ENCODE measurements at places on chromosomes 11 and 22.

- DNase-seq = no peak
Observed at GRCh38 chr11:116336540-116336939, 436.2 kb downstream of the BUD13 start.

GRCh38 chr11:2298795-2299761 is 2.6 kb downstream of the C11orf21 start:
- DNase-seq = peak; percentile 81

DNA sequence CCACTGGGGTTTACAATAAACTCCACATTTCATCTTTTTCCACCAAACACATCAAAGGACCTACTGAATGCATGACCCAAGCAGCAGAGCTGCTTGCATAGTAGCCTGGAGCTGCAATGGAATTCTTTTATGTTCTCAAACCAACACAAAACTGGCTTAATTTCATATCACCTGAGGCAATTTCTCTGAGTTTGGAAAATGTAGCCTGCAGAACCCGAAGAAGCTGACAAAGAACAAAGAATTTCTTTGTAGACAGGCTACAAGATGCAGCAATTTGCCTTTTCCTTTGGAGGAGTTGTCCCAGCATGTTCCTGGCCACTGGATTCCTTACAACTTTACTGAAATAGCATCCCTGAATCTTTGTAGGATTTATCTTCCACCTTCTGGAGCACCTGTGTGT is 5.5 kb upstream of the TECTA start:
- no peak for DNase-seq

DNA sequence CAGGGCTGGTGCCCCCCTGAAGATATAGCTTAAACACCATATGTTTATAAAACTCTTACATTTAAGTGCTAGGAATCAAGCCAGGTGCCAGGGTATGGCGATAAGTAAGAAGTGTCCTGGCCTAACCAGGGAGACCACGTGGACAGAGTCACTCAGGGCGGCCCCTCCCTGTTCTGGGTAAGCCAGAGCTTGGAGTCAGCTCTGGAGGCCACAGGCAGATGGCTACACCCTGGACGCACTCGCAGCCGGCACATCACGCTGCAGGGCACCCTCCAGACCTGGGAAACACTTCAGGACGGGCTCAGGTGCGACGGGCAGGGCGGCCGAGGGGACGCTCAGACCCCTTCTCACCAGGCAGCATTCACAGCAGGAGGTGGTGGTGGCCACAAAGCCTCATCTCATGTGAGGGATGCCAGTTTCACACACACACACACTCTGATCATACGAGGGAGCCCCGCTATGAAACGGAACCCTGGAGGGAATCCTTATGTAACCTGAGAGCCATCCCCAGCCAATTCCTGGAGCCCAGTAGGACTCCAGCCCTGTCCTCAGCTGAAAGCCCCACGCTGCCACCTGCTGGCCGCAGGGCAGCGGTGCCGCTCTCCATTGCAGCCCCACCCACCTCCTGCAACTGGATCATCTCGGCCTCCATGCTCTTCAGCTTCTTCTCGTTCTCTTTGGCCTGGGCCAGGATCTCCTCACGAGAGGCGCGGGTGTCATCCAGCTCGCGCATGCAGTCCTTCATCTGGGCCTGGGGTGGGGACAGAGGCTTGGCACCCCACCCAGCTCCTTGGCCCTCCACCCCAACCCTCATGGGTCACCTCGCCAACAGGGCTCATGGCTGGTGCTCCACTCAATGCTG is 33.4 kb downstream of the APOL1 start:
- DNase-seq = peak; percentile 97

DNA sequence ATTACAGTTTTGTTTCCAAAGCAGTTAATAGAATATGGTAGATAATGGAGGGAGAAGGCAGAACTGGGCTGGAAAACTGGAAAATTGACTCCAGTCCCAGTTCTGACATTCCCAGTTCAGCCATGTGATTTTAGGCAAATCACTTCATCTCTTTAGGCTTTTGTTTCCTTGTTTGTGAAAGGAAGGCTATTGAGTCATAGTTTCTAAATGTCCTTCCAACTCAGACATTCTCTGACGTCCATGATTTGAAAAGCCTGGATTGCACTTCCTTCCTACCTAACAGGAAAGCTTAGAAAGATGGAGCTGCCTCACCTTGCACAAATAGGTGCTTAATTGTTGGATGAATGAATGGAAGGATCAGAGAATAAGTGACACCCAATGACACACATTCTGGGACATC is 19.8 kb upstream of the GALNT18 start:
- no peak for DNase-seq

DNA sequence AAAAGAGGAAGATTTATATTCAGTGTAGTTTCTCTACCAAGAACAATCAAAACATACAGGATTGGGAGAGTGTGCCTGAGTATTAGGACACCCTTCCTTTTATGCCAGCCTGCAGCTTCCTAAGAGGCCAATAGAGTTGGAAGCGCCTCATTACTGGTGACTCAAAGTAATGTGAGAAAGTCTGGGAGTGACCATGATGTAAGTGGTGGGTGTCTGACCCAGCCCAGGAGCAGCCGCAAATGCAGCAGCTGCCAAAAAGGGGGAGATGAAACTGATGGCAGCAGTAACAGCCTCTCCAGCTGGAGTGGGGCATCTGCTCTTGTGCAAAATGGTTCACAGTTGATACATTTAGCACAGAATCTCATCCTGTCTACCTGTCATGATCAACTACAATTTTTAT is 62.0 kb downstream of the ZNF280B start:
- no peak for DNase-seq

DNA sequence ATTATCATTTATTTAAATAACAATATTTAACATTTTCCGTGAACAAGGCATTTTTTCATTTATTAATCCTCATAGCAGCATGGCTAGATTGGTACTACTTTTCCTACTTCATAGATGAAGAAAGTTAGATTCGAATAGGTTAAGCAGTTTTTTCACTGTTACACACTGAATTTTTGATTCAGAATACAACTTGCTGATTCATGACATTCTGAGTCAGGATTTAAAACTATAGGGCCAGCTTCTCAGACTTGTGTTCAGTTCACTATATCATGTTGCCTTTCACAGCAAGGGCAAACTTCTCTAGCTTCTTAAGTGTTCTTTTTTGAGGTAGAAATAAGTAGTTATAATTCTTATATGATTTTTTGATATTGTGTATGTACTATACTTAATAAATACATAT is 31.5 kb downstream of the CYP2R1 start:
- no peak for DNase-seq

- no peak for DNase-seq
Observed at GRCh38 chr11:132607575-132607974, 924.7 kb downstream of the OPCML start.

- no peak for DNase-seq
Observed at GRCh38 chr11:57751176-57751575, 443 bp downstream of the BTBD18 start.

DNA sequence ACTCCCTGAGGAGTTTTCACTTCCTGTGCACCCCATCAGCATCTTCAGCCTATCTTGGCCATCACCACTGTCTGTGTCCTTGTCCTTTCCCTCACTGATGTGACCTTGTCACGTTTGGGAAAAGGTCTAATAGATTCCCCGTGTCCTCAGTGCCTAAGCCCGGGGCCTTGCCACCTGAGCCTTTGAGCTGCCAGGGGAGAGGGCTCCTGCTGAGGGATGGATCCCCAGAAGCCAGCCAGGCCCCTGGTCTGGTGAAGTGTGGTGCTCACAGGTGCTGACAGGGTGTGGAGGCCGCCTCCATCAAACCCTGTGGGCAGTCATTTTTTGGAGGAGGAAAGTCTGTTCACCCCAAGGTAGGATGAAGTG is 47.2 kb downstream of the GAB4 start:
- no peak for DNase-seq

- no peak for DNase-seq
Observed at GRCh38 chr11:14812757-14813156, 79.3 kb downstream of the CYP2R1 start.

DNA sequence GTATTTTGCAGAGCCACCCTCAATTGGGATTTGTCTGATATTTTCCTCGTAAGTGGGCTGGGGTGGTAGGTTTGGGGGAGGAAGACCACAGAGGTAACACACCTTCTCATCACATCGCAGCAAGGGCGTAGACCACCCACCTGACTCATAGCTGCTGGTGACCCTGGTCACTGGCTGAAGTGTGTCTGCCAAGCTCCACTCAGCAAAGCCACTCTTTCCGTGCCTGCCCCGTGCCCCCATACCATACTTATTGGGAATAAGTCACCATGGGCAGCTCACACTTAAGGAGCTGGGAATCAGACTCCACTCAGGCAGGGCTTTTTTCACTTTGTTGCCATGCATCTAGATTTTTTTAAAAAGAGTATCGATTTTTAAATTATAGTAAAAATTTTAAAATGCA is 111.6 kb downstream of the PHF21B start:
- DNase-seq = no peak

- no peak for DNase-seq
Observed at GRCh38 chr11:46498968-46499367, 94.9 kb downstream of the AMBRA1 start.

- no peak for DNase-seq
Observed at GRCh38 chr11:72643547-72643946, 30.7 kb downstream of the PDE2A start.

DNA sequence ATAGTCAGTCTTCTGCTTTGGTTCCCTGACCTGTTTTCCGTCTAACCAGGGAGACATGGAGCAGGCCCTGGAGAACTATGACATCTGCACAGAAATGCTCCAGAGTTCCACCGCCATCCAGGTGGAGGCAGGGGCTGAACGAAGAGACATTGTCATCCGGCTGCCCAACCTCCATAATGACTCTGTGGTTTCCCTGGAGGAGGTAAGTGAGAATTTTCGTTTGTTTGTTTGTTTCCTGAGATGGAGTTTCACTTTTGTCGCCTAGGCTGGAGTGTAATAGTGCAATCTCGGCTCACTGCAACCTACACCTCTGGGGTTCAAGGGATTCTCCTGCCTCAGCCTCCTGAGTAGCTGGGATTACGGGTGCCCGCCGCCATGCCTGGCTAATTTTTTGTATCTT is 52.9 kb downstream of the CABIN1 start:
- no peak for DNase-seq

DNA sequence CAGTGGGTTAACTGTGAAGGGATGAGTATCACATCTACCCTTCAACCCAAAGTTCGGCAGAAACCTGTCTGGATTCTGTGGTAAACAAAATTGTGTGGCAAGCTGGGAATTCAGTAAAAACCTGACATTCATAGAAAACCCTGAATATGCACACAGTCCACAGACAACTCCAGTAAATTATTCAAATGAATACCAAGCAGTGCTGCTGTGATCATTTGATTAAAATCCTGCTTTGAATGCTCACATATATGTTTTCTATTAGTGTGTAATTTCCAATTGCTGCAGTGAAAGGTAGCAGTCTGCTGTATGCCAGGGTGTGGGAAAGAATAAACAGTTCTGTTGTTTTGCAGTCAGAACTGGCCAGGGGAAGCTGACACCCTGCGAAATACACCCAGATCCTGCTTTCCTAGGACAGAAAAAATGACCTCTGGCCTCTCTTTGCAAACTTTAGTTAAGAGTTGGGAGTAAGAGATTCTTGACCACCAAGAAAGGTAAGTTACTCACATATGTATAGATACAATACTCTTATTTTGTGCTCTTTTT is 217.8 kb downstream of the FAM76B start:
- no peak for DNase-seq

GRCh38 chr11:106723071-106723470 is 295.2 kb downstream of the GUCY1A2 start:
- no peak for DNase-seq

DNA sequence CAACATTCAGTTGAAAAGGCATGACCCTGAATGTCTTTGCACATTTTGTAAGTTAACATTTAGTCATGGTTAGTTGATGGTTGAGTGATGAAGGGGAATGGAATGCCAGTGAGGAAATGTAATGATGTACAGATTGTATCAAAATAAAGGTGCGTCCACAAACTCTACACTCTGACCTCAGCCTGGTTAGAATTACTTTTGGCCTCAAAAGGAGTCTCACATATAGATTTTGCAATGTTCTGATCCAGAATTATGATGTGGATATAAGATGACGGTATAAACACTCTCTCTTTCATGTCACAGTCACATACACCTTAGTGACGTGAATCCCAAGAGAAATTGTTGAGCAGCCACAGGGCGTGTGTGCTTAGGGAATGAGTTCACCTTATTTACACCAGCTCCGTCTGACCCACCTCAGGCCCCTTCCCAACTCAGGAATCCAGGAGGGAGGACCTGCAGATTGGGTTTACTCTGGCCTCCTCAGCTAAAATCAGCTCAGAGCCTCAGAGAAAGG is 100.1 kb downstream of the RDX start:
- no peak for DNase-seq

GRCh38 chr11:35157814-35158700 is 19.1 kb downstream of the CD44 start:
- DNase-seq = no peak

DNA sequence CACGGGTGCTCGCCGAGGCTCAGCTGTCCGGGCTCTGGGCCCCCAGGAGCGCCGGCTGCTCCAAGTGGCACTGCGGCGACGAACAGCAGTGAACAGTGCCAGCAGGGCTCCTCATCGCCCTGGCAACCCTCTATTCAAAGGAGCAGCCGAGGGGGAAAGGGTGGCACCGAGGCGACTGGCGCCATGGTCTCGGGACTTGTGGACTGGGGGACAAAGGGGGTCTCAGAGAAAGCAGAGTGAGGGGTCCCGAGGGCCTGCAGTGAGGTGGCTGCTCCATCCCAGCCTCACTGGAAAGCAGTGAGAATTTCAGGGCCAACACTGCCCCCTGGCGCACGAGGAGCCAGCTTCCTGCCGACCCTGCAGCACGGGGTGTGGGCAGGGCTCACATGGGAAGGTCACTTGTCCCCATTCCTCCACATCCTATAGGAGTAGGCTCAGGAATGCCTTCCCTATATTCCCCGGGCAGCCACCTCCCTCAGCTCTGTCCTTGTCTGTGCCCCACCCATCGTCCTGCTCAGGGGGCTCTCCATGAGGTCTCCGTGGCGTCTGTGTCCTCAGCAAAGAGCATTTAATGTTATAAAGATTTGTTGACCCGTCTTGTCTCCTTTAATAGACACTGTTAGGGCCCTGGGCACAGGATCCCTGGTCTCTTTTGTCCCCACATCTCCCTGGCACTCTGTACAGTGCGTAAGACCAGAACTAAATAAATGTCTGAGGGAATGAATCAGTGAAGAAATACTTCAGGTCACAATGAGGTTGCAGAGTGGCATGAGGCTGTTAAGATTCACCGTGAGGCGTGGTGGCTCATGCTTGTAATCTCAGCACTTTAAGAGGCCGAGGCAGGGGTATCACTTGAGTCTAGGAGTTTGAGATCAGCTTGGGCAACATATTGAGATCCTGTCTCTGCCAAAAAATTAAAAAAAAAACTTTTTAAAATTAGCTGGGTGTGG is 26.4 kb downstream of the LRFN4 start:
- peak; percentile 86 for DNase-seq

- no peak for DNase-seq
Observed at GRCh38 chr22:22045571-22046335, 63.2 kb upstream of the TOP3B start.

GRCh38 chr11:14673824-14674405 is 30.3 kb downstream of the PDE3B start:
- DNase-seq = no peak

DNA sequence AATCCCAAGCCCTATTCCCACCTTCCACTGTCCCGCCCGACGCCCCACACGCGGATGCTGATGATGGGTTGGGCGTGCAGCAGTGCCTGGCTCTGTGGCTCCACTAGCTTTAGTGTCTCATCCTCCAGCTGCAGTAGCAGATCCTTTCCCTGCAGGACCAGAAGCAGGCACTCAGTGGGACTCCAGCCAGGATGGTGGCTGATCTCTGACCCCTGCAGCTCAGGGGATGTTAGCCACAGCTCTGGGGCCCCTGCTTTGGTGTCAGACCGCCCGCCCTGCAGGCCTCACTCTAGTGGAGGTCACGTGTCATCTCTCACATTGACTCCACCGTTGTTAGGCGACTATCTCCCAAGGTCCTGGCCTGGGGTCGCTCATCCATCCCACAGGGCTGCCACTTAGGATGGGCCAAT is 11.8 kb downstream of the SMPD1 start:
- DNase-seq = no peak

All from iPS-NIHi11 (cell line).